Coronary artery (tissue), 2 donors: ENCODE measurements at places on chromosomes 12 and 14.
A peak's percentile ranks its signal among the peaks of the same experiment; 100 is the strongest.

DNA sequence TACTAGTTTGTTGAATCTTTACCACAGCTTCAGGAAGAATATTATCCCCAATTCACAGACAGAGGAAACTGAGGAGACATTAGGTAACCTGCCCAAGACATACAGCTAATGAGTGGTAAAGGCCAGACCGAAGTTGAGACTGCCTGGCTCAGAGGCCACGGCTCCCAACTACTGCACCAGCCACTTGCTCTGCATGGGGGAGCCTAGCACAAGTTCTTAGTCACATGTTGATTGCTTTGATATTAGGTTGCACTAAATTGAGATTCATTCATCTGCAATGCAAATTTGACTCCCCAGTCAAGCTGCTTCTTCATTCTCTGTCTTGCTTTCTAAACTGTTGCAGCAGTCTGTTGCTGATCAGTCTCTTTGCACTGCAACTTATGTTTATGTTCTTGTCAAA, 25.9 kb upstream of the POLR3B start:
- DNase-seq, result no peak

GRCh38 chr14:90890322-90891020, 74.2 kb upstream of the TTC7B start:
- no peak for DNase-seq

GRCh38 chr12:47885012-47885501, 19.7 kb downstream of the VDR start:
- DNase-seq, result no peak

GRCh38 chr12:5318874-5319273, 113.0 kb upstream of the NTF3 start:
- no peak for DNase-seq

GRCh38 chr12:53274445-53274844, 6.3 kb downstream of the ESPL1 start:
- no peak for DNase-seq

GRCh38 chr14:23696701-23697239, 60.6 kb downstream of the DHRS2 start:
- DNase-seq, result no peak

DNA sequence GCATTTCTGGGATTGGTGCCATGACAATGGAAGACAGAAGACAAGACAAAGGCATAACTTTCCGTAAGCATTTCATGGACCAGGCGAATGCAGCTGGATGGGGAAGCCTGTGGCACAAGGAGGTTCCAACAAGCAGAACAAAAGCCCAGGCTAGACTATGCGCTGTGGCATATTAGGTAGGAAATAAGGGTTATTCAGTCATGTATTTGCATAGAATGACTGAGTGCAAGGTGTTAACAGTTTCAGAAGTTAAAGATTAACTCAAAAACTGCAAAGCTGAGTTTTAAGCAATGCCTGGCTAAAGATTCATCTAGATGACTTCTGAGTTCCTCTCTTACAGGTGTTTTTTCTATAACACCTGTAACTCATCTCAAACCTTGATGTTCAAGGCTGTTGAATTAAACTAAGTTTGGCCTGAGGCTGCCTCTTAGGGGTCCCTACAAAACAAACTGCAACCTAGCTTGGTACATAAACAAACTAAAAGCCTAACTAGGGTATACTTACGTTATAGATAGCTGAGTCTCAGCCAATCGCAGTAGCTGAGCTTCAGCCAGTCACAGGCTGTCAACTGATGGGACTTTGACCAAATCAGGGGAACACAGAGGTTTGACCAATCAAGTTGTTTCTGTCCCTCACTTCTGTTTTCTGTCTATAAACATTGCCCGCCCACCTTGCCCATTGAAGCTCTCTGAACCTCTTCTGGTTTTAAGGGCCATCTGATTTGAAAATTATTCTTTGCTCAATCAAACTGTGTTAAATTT, 52.2 kb upstream of the PLBD1 start:
- no peak for DNase-seq

DNA sequence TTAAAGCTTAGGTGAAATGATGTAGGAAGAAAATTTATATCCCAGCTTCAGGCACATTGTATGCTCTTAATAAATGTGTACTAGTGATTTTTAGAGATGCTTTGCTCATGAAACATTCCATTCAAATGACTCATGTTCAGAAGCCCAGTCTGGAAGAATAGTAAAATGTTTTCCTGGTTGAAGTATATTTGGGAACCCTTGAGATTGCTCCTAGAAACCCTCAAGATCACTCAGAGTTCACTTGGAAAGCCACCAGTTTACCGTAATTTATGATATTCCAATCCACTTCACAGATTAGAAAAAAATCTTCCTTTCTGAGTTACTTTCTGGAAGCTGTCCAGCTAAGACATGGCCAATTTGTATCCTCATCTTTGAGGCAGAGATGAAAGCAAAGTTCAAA, 186.4 kb downstream of the SYT10 start:
- no peak for DNase-seq

- no peak for DNase-seq
Measured at GRCh38 chr12:4041187-4041885, 168.1 kb upstream of the PARP11 start.

DNA sequence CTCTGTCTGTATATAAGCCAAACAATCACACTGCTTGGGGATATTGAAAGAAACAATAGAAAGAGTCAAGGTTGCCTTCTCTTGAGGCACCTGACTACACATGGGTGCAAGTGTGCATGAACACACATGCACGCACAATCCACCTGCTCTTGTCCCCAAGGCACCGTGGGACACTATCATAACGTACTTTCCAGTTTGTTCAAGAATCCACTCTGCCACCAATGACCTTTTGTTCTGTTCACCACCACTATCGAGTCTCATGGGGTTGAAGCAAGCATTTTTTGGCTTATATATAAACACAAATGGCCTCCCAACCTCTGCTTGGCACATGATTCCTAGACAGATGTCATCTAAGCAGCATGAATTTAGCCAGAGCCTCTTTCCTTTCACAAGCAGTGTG, 365.4 kb downstream of the EMP1 start:
- DNase-seq, result no peak

DNA sequence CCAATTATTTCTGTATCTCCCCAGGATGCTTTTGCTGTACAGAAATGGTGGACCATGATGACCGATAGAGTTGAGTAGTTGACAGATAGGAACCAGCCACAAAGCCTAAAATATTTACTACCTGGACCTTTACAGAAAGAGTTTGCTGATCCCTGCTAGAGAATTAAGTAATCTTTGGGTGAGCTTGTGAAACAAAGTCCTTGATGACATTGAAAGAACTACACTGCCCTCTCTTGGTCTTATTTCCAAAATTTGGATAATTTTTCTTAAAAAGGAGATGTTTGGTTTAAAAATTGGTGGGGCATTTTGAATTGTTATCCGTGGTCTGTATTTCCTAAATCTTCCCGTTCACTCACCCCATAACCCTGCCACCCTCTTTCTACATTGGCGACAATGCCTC, 13.7 kb upstream of the TCTN1 start:
- DNase-seq, result no peak

DNA sequence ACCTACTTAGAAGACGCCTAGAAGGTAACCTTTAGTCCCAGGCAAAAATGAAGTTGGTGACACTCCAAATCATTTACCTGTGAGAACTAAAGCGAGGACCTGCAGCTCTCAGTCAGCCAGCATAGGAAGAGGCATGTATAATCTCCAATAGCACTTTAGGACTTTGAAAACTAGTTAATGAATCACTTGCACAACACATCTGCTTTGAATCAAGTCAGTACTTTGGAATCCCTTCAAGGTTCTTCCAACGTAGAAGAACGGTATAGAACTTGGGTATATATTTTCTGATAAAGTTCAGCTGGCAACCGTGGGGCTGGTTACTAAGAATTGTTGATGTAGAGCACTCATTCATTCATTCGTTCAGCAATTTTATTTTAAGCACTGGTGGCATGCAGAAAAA, 251.9 kb downstream of the TMEM132D start:
- no peak for DNase-seq

- no peak for DNase-seq
Measured at GRCh38 chr14:49892301-49892635, 614 bp upstream of the ARF6 start.

GRCh38 chr14:75247286-75247922, 31.2 kb upstream of the FOS start:
- no peak for DNase-seq

GRCh38 chr14:32102968-32103367, 25.9 kb downstream of the ARHGAP5 start:
- DNase-seq, result no peak

DNA sequence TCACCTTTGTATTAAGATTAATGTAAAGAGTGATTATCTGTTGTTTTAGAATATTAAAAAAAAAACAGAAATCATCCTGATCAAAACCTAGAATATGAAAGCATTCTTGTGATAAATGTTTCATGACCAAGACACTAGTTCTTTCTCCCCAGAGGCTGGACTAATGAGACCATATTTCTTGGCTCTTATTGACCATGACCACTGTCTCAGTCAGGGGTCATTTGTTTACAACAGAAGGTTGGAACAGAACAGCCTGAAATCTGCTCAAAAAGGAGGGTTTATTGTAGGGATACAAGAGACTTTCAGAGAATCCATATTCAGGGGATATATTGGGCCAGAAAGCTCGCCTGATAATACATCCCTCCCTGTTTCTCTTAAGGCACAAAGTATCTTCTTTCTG, 87.7 kb downstream of the TMEM30B start:
- DNase-seq, result no peak

GRCh38 chr14:96145116-96145864, 59.3 kb upstream of the BDKRB2 start:
- DNase-seq, result no peak

DNA sequence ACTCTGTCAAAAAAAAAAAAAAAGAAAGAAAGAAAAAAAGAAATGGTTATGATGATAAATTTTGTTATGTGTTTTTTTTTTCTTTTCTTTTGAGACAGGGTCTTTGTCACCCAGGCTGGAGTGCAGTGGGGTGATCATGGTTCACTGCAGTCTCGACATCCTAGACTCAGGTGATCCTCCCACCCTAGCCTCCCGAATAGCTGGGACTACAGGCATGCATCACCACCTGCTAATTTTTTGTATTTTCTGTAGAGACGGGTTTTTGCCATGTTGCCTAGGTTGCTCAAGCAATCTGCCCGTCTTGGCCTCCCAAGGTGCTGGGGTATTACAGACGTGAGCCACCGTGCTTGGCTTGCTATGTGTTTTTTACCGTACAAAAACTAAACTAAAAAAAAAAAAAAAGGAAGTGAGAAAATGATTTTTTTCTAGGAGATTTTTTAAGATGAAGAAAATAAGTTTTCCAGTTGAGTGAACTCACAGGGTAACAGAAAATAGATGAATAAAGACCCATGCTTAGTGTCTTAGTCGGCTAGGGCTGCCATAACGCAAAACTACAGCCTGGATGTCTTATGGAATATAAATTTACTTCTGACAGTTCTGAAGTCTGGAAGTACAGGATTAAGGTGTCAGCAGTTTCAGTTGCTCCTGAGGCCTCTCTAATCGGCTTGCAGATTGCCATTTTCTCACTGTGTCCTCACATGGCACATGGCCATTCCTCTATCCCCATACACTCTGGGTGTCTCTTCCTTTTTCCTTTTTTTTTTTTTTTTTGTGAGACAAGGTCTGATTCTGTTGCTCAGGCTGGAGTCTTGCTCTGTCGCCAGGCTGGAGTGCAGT, 13.2 kb upstream of the APOF start:
- DNase-seq, result no peak

DNA sequence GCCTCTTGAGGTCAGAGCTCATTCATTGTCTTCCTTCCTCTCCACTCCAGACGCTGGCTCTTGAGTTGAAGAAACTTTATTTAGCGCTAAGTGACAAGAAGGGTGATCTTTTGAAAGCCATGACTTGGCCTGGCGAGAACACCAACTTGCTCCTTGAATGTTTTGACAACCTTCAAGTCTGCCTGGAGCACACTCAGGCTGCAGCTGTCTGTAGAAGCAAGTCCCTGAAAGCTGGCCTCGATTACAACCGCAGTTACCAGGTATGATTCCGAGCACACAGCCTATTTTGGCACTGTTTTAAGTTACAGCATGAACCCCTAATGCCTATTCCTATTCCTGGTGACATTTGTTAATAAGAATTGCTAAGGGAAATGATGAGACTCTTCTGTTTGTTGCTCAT, 167.6 kb downstream of the ESR2 start:
- no peak for DNase-seq

GRCh38 chr14:77032491-77032843, 4.0 kb upstream of the IRF2BPL start:
- no peak for DNase-seq

GRCh38 chr12:115351514-115352077, 667.6 kb upstream of the TBX3 start:
- DNase-seq, result no peak

GRCh38 chr12:42643881-42644579, 54.5 kb upstream of the PRICKLE1 start:
- DNase-seq, result no peak

GRCh38 chr14:24351517-24351916, 11.7 kb upstream of the RIPK3 start:
- DNase-seq, result no peak

- peak; percentile 87 for DNase-seq
Measured at GRCh38 chr12:120100630-120101029, 15.9 kb downstream of the RAB35 start.

- no peak for DNase-seq
Measured at GRCh38 chr12:132214891-132215290, 70.6 kb downstream of the NOC4L start.
